Stimulated activated CD4-positive, alpha-beta T cell treated with anti-CD3 and anti-CD28 coated beads, Interleukin-1b, Interleukin-23, amount 100 ng/mL, for 1 hour (primary cell): ENCODE measurements at places on chromosomes 7 and 10.

DNA sequence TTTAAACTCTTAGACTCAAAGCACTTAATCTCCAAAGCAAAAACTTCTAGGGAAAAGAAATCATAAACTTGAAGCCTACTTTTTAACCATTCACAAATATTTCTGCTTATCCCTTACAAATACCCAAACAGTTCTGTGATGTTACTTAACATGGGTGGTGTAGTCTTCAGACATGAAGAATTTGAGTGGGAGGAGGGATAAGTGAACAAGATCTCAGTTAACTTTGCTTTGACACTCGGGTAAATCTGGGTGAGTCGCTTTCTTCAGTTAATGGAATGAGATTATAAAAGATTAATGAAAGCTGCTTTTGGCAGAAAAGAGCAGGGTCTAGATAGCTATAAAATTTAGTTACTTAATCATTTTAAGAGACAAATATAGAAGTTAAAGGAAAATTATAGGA lies 47.5 kb downstream of the RNF133 start:
- DNase-seq, result no peak

DNA sequence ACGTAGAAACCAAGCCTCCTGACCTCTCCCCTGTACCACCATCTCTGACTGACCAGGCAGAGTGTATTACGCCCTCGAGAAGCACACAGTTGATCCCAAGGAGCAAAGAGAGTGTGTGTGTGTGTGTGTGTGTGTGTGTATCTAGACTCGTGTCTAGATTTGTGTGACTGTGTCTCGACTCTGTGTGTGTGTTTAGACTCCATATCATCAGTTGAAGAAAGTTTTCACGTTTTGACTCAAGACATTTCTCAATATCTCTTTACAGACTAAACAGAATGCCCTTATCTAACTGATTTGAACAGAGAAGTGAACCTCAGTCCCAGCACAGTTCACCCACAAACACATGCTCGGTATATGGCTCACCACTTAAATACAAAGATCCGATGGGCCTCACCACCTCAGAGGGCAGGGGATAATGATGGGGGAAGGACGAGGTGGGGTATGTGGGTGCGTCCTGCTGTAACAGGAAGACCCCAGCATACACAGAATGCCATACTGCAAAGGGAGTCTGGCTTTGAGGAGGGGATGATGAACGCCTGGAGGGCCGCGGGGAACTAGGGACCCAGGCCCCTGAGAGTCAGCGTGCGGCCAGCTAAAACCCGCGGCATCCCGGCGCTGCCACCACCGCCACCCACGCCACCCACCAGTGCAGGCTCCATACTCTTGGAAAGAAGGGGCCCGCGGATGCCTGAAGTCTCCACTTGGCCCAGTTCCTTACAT lies 780 bp downstream of the ALDH18A1 start:
- no peak for DNase-seq

GRCh38 chr7:29884399-29885272 lies 78.3 kb downstream of the WIPF3 start:
- no peak for DNase-seq

GRCh38 chr10:72567421-72567820 lies 58.5 kb downstream of the MICU1 start:
- no peak for DNase-seq

DNA sequence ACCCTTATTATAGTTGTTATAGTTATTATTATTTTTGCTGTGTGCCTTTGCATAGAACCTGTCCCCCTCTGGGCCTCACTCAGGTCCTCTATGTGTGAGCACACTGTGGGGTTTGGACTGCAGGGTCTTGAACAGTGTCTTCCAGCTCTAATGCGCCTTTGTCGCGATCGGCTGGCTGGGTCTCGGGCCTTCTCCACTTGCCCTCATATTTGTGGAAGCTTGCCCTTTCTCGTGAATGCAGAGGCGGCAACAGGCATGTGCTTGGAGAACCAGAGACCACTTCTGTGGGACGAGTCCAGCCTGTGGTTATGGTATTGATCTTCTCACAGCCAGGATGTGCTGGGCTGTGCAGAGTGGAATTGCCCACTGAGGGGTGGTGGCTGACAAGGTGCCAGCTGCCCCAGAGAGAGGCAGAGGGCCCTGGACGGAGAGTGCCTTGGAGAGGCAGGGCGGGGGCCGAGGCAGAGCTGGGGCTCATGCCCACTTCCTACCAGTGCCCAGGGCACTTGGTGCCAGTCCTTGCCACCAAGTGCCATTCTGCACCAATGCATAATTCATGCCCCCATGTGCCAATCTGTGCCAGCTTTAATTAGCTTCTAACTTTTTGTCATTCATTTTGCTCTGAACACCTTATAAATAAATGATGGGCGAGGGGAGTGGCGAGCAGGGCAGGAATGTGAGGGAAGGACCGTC lies 6.8 kb upstream of the CDH23 start:
- no peak for DNase-seq

GRCh38 chr10:11454160-11454559 lies 157.3 kb downstream of the USP6NL start:
- no peak for DNase-seq

DNA sequence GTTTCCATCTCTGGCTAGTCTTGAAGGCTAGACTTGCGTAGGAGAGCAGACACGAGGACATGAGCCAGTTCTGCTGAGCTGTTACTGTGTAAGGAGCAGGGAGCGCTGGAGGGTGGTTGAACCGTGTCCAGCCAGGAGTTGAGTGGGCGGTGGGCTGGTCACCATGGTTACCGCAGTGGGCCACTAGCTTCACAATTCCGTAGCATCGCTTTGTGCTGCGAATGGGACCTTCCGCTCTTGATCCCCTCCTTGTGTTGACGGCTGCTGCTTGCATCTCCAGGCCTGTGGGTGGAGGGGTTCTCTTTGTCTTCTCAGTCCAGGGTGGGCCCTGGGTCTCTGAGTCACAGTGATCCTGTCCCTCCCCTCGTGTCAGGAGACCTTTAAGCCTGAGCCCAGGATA lies 49.4 kb upstream of the OCM start:
- DNase-seq, result no peak

DNA sequence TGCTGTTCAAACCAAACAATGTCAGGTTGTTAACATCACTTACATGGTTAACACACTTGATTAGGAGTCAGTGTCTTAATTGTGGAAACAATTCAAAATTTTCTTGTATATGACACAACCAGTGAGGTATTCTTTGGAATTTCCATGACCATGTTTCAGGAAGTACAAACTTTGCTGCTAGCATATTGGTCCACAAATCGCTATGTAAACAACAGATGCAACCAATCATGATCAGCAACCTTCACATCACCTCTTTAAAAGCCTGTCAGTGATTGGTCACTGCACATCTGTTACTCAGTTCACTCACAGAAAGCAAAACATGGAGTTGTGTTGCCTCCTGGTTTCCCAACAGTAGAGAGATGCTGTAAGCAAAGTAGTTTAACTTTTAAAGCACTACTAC lies 108.9 kb upstream of the FAM3C start:
- no peak for DNase-seq

- no peak for DNase-seq
Measured at GRCh38 chr7:133056370-133057238, 25.3 kb downstream of the CHCHD3 start.

- DNase-seq, result no peak
Measured at GRCh38 chr10:127907411-127908105, 655 bp downstream of the PTPRE start.

DNA sequence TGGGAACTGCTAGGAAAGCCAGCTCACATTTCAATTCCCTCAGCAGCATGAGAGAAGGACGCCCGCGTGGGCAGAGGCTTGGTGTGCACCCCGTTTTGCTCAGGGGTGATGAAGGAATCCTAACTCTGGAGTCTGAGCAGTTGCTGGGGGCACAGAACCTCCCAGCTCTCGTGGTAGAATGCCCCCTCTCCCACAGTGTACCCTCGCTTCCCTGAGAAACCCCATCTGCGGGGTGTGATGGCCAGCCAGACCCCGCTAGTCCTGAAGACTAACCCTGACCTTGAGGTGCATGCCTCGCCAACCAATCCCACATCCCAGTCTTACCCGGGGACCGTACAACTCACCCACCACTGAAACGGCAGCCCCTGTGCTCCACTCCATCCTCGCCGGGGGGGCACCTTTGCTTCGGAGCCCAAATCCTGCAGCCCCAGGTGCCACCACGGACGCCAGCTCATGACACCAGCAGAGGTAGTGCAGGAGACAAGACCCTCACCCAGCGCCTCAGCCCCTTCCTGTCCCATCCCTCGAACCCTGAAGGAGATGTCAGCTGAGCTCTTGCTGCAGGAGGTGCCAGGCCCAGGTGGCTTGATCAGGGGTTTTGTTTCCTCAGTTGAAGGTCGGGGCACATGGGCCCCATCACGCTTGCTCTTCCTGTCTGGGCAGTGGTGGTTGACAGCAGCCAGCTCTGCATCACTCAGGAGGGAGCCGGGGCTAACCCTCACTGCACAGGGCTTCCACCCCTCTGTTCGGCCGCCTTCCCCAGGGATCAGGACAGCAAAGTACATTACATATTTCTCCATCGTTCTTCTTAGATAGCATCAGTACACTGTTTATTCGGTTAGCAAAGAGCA lies 236.5 kb downstream of the MGMT start:
- DNase-seq, result no peak

- no peak for DNase-seq
Measured at GRCh38 chr7:370775-371118, 80.8 kb downstream of the FOXL3 start.

- no peak for DNase-seq
Measured at GRCh38 chr10:17178006-17178405, 23.5 kb downstream of the TRDMT1 start.

DNA sequence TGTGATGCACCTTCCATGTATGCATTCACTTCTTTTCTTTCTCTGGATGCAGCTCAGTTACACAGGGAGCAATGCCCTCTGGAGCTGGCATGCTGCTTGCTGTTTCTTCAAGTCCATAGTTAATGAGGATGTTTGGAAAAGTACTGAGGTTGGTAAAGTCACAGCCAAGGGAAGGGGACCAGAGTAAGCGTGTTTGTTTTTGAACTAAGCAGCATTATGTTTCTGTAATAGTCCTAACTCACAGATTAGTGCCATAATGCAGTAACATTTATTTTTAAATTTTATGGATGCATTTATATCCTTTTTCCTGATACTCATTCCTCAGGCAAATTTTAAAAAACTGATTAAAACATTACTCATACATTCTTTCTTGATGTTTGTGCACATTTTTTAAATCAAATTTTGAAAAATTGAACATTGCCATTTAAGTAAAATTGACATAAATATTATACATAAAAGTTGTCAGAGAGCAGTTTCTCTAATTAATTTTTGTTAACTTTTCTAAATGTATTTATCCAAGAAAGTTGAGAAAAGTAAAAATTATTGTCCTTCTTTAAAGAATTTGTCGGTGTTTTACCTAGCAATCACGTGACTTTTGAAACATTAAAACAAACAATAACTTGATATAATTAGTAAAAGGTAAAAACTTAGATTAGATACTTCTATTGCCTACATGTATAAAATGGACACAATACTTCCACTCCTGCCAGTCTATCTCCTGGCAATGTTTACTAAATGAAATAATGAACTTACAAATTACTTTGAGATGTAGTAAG lies 659.6 kb upstream of the ANKRD30A start:
- no peak for DNase-seq

GRCh38 chr10:69571618-69572158 lies 1.5 kb downstream of the NEUROG3 start:
- no peak for DNase-seq

DNA sequence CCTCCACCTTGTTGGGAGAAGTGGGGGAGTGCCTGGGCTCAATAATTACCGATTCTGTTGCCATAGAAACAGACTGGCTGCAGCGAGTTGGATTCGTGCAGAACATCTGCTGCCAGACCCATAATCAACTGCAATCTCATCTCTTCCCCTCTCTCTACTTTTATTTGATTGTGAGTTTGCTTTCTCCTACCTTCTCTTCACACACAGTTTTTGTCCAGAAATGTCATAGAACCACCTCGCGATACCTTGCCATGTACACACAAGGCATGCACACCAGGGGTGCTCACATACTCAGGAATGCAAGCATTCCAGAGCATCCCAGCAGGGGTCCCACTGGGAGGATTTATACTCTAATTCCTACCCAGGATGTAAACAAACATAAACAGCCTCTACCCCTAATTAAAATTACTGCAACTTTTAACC lies 262.2 kb upstream of the AOAH start:
- no peak for DNase-seq

- no peak for DNase-seq
Measured at GRCh38 chr7:3064067-3064466, 20.4 kb upstream of the CARD11 start.

DNA sequence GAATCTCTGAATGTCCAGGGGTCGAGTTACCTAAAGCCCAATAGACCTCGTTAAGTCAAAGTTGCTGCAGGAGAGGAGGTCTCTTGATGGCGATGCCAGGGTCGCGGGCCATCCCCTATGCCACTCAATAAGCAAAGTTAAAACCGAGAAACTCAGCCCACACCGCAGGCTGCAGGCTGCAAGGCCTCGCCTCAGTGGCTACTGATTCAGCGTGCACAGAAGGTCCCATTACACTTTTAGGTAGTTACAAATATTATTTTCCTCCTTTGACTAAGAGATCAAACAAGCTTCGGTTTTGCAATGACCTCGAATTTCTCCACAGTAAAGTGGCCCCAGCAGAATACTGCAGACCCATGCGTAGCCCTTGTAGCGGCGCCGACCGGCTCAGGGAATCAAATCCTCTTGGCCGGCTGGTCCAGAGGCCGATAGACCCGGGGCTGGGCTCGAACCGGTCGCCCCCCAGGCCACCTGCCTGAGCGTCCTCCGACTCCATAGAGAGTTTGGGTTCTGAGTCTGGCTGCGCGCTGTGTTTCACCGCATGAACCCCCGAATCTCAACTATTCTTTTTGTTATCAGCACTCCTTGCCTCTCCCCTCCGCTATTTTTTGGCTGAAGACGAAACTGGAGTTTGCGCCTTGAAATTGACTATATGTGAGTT lies 2.3 kb downstream of the C1QL3 start:
- no peak for DNase-seq

GRCh38 chr10:131049016-131049415 lies 262.5 kb downstream of the TCERG1L start:
- no peak for DNase-seq

GRCh38 chr10:35335133-35336083 lies 901 bp upstream of the CCNY start:
- no peak for DNase-seq

- DNase-seq, result no peak
Measured at GRCh38 chr7:117774943-117775342, 98.3 kb downstream of the CTTNBP2 start.

DNA sequence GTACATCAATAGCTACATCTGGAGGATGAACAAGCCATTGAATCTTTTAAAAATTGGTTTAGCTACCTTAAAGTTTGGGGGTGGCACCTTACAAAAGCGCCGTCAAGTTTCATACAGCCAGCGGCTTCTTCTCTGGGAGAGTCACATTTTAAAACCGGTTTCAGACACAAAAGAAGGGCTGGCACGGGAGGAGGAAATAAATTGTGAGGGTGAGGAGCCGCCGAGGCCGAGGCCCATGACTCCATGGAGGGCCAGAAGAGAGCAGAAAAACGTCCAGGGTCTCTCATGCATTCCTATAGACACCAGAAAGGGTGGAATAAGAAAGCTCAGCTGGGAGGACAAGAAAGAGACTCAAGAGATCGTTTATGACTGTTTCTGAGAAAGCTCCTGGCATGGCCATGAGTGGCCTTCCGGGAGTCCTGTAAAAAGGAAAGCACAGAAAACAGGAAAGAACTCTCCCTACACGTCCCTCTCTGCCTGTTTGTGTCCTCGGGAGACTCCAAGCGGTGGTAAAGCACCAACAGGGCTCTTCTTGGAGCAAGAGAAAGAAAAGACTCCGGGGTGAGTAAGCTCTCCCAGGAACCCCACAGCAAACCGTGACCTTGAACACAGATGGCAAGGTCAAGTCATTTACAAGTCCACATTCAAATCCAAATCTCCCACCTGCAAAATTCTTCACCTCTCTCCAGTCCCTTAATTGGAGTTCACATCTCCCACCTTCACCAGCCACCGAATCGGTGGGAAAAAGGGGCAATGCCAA lies 1.8 kb downstream of the FRAT2 start:
- no peak for DNase-seq

GRCh38 chr7:27899601-27900000 lies 159.6 kb downstream of the TAX1BP1 start:
- no peak for DNase-seq
